ENCODE measurements at places on chromosomes 6 and 20.

GRCh38 chr6:35216851-35217811 is 3.4 kb downstream of the SCUBE3 start:
- no peak for DNase-seq

- DNase-seq = no peak
These were observed 7.8 kb downstream of the UBE3D start for GRCh38 chr6:83057705-83058321.

DNA sequence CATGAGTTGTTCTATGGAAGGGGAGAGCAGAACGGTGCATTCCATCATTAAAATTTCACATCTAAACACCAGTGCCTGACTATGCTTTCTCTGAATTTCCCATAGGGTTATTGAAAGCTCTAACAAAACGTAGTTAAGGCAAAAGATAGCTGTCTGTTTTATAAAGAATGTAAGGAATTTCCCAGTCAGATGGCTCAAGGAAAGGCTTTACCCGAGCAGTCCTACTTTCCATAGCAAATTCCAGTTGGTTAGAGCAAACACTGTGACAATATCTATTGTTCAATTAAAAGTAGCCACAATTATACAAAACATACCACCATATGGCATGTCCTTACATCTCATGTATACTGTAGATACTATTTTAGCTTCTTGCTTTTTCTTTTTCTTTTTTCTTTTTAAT is 1059.5 kb upstream of the FLRT3 start:
- DNase-seq = no peak

- no peak for DNase-seq
These were observed 55.6 kb upstream of the FOXC1 start for GRCh38 chr6:1554141-1554475.

DNA sequence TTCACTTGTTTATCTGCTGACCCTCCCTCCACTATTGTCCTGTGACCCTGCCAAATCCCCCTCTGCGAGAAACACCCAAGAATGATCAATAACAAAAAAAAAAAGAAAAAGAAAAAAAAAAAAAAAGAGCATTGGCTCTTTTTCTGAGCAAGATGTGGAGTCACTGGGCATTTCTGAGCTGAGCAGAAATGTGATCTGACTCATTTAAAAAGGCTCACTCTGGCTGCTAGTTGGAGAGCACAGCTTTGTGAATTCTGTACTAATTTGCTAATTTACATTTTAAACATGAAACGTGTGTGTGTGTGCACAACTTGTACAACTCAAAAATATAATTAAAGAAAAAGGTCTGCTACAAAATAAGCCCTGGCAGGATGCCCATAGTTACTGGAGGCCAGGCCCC is 20.2 kb downstream of the SCML4 start:
- DNase-seq = no peak

DNA sequence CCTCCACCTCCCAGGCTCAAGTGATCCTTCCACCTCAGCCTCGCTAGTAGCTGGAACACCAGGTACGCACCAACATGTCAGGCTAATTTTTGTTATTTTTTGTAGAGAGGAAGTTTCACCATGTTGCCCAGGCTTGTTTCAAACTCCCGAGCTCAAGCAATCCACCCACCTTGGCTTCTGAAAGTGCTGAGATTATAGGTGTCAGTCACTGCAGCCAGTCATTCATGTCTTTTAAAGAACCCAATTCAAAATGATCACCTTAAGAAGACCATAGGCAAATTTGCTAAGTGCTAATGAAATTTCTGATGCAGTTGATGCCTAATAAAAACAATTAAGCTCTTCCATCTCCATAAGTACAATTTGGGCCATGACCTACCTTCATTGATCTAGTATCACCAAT is 2.6 kb upstream of the VNN2 start:
- no peak for DNase-seq

- DNase-seq = no peak
These were observed 41.3 kb downstream of the ADGRF1 start for GRCh38 chr6:47000842-47001241.

DNA sequence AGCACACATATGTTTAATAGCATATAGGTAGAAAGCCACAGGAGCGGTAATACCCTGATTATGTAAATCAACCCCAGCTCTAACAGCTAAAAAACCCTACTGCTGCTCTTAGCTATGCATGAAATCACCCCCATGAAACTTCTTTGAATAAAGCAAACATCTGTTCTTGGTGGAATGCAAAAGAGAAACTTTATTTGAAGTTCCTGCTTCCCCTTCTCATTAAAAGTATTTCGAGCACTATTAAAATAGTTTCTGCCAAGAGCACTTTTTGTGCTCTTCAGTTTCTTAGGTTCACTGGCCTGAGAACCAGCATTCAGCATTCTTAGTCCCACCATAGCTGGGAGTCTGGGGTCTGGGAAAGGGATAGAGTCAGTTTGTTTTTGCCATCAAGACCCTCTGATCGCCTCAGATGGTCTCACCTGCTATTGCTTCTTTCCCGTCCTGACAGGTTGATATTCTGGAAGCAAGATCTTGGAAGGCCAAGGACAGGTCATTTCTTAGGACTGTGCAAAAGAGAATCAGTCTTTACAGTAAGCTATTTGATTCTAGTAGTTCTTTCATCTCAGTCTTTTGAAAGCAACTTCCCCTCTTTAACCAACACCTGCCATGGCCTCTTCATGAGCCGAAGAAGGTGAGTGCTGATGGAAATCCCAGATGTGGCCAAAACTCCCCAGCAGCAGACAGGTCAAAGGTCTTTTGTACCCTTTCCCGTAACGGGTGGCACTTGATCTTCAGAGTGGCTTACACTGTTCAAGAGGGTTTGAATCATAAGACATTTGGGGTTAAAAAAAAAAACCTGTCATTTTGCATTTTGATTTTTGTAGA is 76.5 kb upstream of the TMEM170B start:
- DNase-seq = no peak

All from activated naive CD4-positive, alpha-beta T cell (primary cell).